ENCODE measurements at places on chromosomes 16 and 17. TPM values are rescaled to one million over a fixed set of nuclear protein-coding genes. Genes with fewer than 3 reads are reported as not detected.

Gene PLLP
- 0.30 TPM for total RNA-seq

Gene C17orf107
- 0.78 TPM for total RNA-seq

Gene CXCL16
- total RNA-seq = 12.8 TPM

Gene SKA2
- total RNA-seq = 50.5 TPM

Gene SLC38A7
- total RNA-seq = 54.8 TPM

Gene ELAC2
- 49.5 TPM for total RNA-seq

Gene PDIA2
- not detected for total RNA-seq

Gene ANKRD40CL
- not detected for total RNA-seq

Gene SEPTIN12
- total RNA-seq = not detected

Gene SHBG
- total RNA-seq = 0.97 TPM

Gene ORC6
- total RNA-seq = 8.8 TPM

- peaks cover 17% of the 10 kb centered on the region for H3K4me1 ChIP-seq
- peaks cover 10% of the 10 kb centered on the region for H3K36me3 ChIP-seq
- H3K27ac ChIP-seq = no peak overlapping the region
- no peak for DNase-seq
- peak overlapping the region; percentile 90 for H3K4me3 ChIP-seq
Measured at GRCh38 chr16:84184775-84185174, 2.1 kb downstream of the TAF1C start.

- no peak overlapping the region for H3K4me3 ChIP-seq
- no peak overlapping the region for H3K27ac ChIP-seq
Measured at GRCh38 chr16:50351116-50351515, 17.7 kb downstream of the BRD7 start.

- DNase-seq = no peak
- no peaks in the 10 kb centered on the region for H3K27me3 ChIP-seq
- no peaks in the 10 kb centered on the region for H3K36me3 ChIP-seq
- H3K4me1 ChIP-seq = peaks cover 5% of the 10 kb centered on the region
- H3K4me3 ChIP-seq = no peak overlapping the region
- no peak overlapping the region for H3K27ac ChIP-seq
Measured at GRCh38 chr16:30186782-30187555, 3.6 kb downstream of the CORO1A start.

DNA sequence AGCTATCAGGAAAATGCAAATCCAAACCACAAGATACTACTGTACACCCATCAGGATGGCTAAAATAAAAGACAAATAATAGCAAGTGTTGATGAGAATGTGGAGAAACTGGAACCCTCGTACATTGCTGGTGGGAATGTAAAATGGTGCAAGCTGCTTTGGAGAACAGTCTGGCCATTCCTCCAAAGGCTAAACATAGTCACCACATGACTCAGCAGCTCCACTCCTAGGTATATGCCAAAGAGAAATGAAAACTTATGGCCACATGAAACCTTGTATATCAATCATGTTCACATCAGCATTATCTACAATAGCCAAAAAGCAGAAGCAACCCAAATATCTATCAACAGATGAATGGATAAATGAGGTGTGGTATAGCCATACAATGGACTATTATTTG, 28.5 kb downstream of the VAC14 start:
- H3K27me3 ChIP-seq = no peaks in the 10 kb centered on the region

DNA sequence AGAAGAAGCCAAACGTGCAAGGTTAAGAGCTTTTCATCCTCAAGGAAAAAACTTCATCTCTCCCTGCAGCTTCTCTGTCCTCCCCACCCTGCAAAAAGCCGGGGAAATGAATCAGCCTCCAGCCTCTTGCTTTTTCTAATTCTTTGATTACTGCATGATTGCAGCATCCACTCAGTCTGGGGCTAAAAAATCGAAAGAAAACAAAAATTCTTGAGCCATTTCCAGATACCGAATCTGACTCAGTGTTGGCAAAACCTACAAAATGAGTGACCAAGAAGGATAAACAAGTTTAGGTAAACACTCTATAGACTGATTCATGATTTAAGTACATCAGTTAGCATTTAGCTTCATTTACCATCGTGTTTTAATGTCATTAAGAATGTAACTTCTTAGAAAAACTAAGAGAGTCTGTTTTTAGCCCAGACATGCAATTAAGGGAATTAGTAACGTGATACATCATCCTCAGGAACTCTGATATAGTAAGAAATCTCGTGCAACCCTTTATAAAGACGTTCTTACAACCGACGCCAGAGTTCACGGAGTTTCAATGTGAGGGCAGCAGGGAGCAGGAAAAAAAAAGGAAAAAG, 287.3 kb upstream of the FOXF1 start:
- DNase-seq = no peak
- H3K36me3 ChIP-seq = no peaks in the 10 kb centered on the region
- H3K4me3 ChIP-seq = no peak overlapping the region
- H3K4me1 ChIP-seq = no peaks in the 10 kb centered on the region
- no peak overlapping the region for H3K27ac ChIP-seq

GRCh38 chr17:40485851-40486521, 15.4 kb downstream of the TNS4 start:
- H3K27me3 ChIP-seq = no peaks in the 10 kb centered on the region
- H3K36me3 ChIP-seq = no peaks in the 10 kb centered on the region
- no peak for DNase-seq
- H3K4me1 ChIP-seq = peaks cover 73% of the 10 kb centered on the region
- peak overlapping the region; percentile 96 for H3K27ac ChIP-seq
- peak overlapping the region; percentile 4 for H3K4me3 ChIP-seq

- DNase-seq = no peak
- no peaks in the 10 kb centered on the region for H3K4me1 ChIP-seq
- H3K27ac ChIP-seq = no peak overlapping the region
- no peaks in the 10 kb centered on the region for H3K27me3 ChIP-seq
- no peaks in the 10 kb centered on the region for H3K36me3 ChIP-seq
Measured at GRCh38 chr16:5354645-5355044, 257.1 kb upstream of the EEF2KMT start.

DNA sequence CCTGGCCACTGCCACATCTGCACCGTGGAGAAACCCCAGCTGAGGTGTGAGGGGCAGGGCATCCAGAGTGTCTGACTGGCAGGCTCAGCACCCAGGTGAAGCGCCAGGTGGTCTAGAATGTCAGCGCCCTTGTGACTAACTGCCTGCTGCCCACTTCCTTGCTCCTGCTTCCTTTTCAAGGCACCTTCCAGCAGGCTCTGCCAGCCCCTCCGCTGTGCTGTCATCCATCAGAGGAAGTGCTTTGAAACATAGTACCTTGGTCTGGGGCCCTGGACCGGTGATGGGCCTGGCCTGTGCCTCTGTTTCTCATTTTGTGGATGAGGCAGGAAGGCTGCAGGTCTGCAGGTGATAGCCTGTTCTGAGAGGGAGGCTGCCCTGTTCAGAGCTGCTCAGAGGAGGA, 5.5 kb downstream of the SPNS2 start:
- peaks cover 44% of the 10 kb centered on the region for H3K27me3 ChIP-seq
- H3K4me3 ChIP-seq = no peak overlapping the region

DNA sequence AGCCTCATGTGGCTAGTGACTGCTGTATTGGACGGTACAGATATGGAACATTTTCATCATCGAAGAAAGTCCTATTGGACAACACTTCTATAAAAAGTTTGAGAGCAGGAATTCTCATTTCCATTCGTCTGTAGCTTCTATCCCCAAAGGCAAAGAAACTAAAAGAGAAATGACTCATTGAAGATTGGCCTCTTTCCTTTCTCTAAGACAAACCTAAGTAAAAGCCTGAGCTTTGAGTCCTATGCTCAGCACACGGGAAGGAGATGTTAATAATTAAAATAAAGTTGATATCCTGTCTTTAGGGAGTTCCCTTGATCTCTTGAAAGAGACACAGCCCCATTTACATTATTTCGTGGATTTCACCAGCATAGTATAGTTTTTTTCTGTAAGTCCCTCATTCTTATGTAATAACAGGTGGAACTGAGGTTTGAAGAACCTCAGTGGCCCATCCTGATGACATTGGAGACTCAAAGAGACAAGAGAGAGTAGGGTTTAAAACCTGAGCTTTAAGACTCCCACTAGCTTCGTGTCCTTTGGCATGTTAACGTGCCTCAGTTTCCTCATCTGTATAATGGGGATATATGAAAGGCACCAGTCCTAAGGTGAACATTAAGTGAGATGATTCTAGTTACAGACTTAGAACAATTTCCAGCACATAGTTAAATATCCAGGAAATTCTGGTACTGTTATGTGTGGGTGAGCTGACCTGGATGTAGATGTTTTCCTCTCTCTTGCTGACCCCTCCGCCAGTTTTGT, 174.0 kb downstream of the IRX3 start:
- H3K4me1 ChIP-seq = peaks cover 13% of the 10 kb centered on the region
- no peak for DNase-seq
- peaks cover 22% of the 10 kb centered on the region for H3K36me3 ChIP-seq
- no peaks in the 10 kb centered on the region for H3K27me3 ChIP-seq
- no peak overlapping the region for H3K27ac ChIP-seq

- H3K27me3 ChIP-seq = peaks cover 17% of the 10 kb centered on the region
- DNase-seq = no peak
- no peaks in the 10 kb centered on the region for H3K4me1 ChIP-seq
- H3K36me3 ChIP-seq = no peaks in the 10 kb centered on the region
- no peak overlapping the region for H3K27ac ChIP-seq
- no peak overlapping the region for H3K4me3 ChIP-seq
Measured at GRCh38 chr17:16504984-16505383, 13.0 kb upstream of the LRRC75A start.

DNA sequence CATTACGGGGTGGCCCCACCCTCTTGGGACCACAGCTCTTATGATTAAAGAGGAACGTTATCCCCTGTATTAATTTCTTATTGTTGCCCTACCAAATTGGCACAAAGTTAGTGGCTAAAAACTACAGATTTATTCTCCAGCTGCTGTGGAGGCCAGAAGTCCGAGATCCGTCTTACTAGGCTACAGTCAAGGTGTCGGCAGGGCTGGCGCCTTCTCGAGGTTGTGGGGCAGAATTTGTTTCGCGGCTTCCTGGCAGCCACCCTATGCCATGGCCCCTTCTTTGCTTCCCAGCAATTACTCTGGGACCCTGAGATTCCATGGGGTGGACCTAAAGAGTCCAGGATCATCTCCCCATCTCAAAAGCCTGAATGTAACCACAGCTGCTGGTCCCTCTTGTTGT, 263.4 kb downstream of the CPPED1 start:
- H3K4me1 ChIP-seq = peaks cover 16% of the 10 kb centered on the region
- no peaks in the 10 kb centered on the region for H3K27me3 ChIP-seq
- no peak overlapping the region for H3K27ac ChIP-seq
- no peaks in the 10 kb centered on the region for H3K36me3 ChIP-seq

DNA sequence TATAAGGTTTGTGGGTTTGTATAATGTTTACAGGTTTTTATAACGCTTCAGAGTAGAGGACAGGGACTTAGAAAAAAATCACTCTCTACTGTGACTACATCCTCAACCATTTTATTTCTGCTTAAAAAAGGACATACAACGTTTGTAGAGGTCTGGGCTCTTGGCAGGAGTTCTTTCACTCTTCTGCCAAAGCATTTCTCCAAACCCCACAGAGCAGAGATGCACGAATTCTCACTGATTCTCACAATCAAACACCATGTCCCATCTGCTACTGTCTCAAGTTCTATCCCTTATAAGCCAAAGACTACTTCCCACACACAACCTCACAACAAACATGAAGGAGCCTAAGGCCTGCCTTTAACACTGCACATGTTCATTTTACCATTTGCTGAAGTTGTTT, 7.0 kb upstream of the ANKFY1 start:
- no peak for DNase-seq
- H3K27ac ChIP-seq = no peak overlapping the region
- H3K4me3 ChIP-seq = no peak overlapping the region
- H3K36me3 ChIP-seq = peaks cover 14% of the 10 kb centered on the region
- no peaks in the 10 kb centered on the region for H3K27me3 ChIP-seq
- no peaks in the 10 kb centered on the region for H3K4me1 ChIP-seq

GRCh38 chr16:73560497-73560896, 512.6 kb upstream of the ZFHX3 start:
- peaks cover 3% of the 10 kb centered on the region for H3K27me3 ChIP-seq
- H3K4me1 ChIP-seq = no peaks in the 10 kb centered on the region
- H3K27ac ChIP-seq = no peak overlapping the region
- DNase-seq = no peak

- DNase-seq = no peak
- peaks cover 33% of the 10 kb centered on the region for H3K36me3 ChIP-seq
- H3K27ac ChIP-seq = no peak overlapping the region
- no peak overlapping the region for H3K4me3 ChIP-seq
- no peaks in the 10 kb centered on the region for H3K4me1 ChIP-seq
Measured at GRCh38 chr17:5410594-5411272, 8.7 kb downstream of the NUP88 start.

- H3K4me1 ChIP-seq = peaks cover 16% of the 10 kb centered on the region
- H3K27ac ChIP-seq = peak overlapping the region; percentile 84
- no peaks in the 10 kb centered on the region for H3K27me3 ChIP-seq
- peak overlapping the region; percentile 81 for H3K4me3 ChIP-seq
- DNase-seq = no peak
- peaks cover 9% of the 10 kb centered on the region for H3K36me3 ChIP-seq
Measured at GRCh38 chr17:75269844-75270217, 1.2 kb downstream of the MIF4GD start.

GRCh38 chr17:51064061-51064735, 56.5 kb downstream of the SPAG9 start:
- peaks cover 8% of the 10 kb centered on the region for H3K4me1 ChIP-seq
- DNase-seq = no peak
- peaks cover 6% of the 10 kb centered on the region for H3K36me3 ChIP-seq
- H3K27ac ChIP-seq = no peak overlapping the region

GRCh38 chr16:65119435-65119834, 2.4 kb downstream of the CDH11 start:
- peaks cover 21% of the 10 kb centered on the region for H3K36me3 ChIP-seq
- peaks cover 61% of the 10 kb centered on the region for H3K4me1 ChIP-seq
- no peak for DNase-seq
- H3K27me3 ChIP-seq = no peaks in the 10 kb centered on the region

DNA sequence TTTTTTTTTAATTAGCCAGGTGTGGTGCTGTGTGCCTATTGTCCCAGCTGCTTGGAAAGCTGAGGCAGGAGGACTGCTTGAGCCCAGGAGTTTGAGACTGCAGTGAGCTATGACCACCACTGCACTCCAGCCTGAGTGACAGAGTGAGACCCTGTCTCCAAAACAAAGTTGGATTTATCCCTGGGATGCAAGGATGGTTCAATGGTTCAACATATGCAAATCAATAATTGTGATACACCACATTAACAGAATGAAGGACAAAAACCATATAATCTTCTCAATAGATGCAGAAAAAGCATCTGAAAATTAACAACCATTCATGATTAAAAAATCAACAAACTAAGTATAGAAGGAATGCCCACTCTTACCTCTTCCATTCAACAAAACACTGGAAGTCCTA, 33.5 kb downstream of the CDR2 start:
- H3K4me3 ChIP-seq = no peak overlapping the region
- H3K27me3 ChIP-seq = no peaks in the 10 kb centered on the region
- peaks cover 5% of the 10 kb centered on the region for H3K4me1 ChIP-seq
- no peak overlapping the region for H3K27ac ChIP-seq

- no peak for DNase-seq
- no peaks in the 10 kb centered on the region for H3K27me3 ChIP-seq
- H3K36me3 ChIP-seq = peaks cover 17% of the 10 kb centered on the region
- peaks cover 50% of the 10 kb centered on the region for H3K4me1 ChIP-seq
Measured at GRCh38 chr17:38705523-38705802, 390 bp downstream of the MLLT6 start.
